Purkinje cell (primary cell): ENCODE measurements at places on chromosomes 2 and 18. TPM values are rescaled to one million over a fixed set of nuclear protein-coding genes. Genes with fewer than 3 reads are reported as not detected.

PLB1 gene
- not detected in 2 replicates for polyA plus RNA-seq

INPP1 gene
- 35.1 and 48.5 TPM in 2 replicates for polyA plus RNA-seq

C1GALT1C1L gene
- 1.7 and 2.1 TPM in 2 replicates for polyA plus RNA-seq

CCDC74B gene
- polyA plus RNA-seq = 0.92 TPM in 1 of 2 replicates, not detected in the other

MAP2 gene
- polyA plus RNA-seq = 87.1 and 160 TPM in 2 replicates
